NCI-H524 treated with DMSO at 0.1 percent for 48 hours (cell line): ENCODE measurements at places on chromosomes 6 and 20.

GRCh38 chr6:122789182-122790027, at the start of gene SMPDL3A:
Gene SMPDL3A, plus strand, starts transcription at chr6:122789258. Its CDS starts 89 bp downstream, at chr6:122789347.
- peak; percentile 54 for DNase-seq

DNA sequence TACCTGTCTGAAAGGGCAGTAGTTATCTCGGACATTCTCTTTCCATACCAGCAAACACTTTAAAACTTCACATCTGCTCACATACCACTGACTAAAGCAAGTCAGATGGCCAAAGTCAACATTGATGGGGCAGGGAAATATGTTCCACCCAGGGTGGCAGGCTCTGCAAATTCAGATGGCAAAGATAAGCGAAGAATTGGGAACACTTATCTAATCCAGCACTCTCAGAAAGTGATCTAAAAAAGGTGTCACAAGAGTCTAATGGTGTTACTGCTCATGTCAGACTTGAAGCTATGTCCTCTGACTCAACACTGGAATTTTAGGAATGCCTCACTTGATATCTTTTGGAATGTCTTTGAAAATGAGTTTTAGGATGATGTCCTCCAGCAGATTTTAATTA, 1086.2 kb downstream of the KIF16B start:
- DNase-seq: no peak

DNA sequence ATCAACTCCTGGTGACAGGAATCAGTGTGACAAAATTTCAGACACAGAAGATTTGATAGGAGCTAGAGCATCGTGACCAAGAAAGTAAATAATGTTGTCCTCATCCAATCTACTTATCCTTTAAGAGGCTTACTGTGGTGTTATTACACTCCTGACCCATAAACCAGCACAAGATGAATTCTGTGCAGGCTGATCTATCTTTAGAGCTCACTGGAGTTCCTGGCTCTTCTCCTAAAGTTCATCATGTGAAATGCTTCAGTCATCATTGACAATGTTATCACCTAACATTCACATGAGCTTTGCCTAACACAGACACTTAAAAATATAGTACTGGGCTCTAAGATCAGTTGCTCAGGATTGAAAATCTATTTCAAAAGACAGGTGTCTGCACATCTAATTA, 271.0 kb upstream of the HSF2 start:
- DNase-seq: no peak

DNA sequence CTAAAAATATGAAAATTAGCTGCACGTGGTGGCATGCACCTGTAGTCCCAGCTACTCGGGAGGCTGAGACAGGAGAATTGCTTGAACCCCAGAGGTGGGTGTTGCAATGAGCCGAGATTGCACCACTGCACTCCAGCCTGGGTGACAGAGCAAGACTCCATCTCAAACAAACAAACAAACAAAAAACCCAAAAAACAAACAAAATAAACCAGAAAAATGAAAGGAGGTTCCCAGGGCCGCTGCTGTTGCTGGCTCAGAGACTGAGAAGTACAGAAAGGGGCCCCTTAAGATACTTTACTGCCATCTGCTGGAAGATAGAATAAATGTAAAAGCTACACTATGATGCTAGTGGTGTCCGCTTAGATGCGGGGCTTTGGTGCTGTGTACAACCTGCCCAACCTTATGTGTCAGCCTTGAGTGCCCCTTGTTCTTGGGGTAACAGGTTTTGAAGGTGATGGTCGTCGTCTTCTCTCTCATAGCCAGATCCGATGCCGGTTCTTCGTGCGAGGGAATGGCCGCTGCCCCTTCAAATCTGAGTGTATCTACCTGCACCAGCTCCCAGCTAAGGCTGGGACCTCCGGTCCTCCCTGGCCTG, 2.8 kb upstream of the FANCE start:
- peak; percentile 23 for DNase-seq

- no peak for DNase-seq
Observed at GRCh38 chr6:149060300-149060984, 257.1 kb upstream of the TAB2 start.

DNA sequence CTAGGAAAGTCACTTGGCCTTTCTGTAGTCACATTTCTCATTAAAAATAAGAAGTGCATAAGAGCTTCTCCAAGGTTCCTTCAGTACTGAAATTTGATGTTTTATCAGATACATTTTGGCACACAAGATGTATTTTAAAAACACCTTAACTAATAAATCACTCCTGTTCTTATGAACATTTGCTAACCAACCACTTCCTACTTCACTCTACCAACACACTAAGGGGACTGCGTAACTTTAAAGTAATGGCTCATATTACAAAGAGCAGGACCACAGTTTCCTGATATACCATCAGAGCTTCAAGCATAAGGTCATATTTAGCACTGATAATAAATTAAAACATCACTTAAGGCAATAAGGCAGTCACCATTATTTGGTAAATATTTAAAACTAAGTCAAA, 104.4 kb downstream of the RALGAPA2 start:
- no peak for DNase-seq

DNA sequence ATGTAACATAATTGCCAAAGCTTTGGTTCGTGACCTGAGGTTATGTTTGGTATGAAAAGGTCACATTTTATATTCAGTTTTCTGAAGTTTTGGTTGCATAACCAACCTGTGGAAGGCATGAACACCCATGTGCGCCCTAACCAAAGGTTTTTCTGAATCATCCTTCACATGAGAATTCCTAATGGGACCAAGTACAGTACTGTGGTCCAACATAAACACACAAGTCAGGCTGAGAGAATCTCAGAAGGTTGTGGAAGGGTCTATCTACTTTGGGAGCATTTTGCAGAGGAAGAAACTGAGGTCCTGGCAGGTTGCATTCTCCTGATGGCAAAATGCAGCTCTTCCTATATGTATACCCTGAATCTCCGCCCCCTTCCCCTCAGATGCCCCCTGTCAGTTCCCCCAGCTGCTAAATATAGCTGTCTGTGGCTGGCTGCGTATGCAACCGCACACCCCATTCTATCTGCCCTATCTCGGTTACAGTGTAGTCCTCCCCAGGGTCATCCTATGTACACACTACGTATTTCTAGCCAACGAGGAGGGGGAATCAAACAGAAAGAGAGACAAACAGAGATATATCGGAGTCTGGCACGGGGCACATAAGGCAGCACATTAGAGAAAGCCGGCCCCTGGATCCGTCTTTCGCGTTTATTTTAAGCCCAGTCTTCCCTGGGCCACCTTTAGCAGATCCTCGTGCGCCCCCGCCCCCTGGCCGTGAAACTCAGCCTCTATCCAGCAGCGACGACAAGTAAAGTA, 547 bp upstream of the ESR1 start:
- no peak for DNase-seq

- no peak for DNase-seq
Observed at GRCh38 chr20:33656010-33656782, 5.9 kb upstream of the C20orf144 start.

- DNase-seq: no peak
Observed at GRCh38 chr6:12414096-12414675, 124.0 kb downstream of the EDN1 start.

GRCh38 chr6:116400328-116400727, 29.6 kb downstream of the DSE start:
- no peak for DNase-seq

GRCh38 chr6:169044381-169045230, 209.0 kb downstream of the THBS2 start:
- DNase-seq: no peak

DNA sequence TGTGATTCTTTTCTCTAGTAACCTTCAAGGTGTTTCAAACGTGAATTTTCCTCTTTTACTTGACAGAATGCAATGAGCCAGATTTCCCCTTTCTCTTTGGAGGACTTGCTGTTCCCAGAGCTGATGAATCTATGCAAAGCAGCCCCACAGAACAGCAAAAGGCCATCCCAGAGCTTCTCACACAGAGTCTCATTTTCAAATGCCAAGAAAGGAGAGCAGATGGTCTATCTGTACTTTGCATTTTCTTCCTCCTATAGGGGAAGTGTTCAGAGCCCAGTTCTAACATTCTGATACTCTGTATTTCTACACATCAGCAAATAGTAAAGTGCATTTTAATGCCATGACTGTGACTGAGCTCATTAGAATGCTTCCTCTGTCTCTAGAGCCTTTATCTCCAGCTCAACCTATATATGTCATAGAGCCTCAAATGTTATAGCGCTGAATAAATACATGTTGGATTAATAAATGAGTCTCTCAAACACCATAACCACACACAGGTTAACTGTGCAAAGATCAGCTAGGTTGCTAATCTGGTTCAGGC, 81.8 kb upstream of the EYA4 start:
- no peak for DNase-seq

DNA sequence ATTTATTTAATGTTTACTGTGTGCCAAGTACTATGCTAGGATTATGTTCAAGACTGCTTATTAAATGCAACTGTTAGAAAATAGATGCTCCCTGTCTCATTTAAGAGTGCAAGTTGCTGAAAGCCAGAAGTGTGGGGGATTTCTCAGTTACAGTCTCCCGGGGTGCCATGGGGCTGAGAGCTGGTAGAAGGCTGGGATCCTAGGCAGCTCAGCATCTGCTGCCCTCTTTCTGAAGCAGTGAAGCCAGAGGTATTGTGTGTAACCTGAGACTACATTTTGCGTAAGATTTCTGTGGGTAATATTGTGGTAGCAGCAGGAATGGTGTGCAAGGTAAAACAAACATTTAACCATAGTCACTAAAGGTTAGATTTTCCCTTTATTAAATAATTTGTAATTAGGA, 120.6 kb downstream of the AKAP7 start:
- DNase-seq: peak; percentile 4

DNA sequence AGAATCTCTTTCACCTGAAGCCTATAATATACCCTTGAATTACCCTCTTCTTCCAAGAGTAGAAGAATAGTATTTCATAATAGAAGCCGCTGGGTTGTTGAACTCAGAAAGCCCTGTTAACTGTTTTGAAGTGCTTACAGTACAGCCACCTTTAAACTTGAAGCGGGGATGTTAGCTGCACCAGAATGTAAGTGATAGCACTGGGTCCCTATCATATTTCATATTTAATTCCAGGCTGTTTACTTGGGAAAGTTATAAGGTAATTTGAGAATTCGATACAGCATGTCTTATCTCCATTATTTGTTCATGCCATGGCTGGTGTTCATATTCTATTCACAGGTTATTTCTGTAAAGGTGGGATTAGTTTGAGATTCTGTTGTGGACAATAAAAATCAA, 63.5 kb upstream of the VSTM2L start:
- DNase-seq: peak; percentile 54

GRCh38 chr6:131819572-131820124, 11.8 kb downstream of the ENPP1 start:
- no peak for DNase-seq

DNA sequence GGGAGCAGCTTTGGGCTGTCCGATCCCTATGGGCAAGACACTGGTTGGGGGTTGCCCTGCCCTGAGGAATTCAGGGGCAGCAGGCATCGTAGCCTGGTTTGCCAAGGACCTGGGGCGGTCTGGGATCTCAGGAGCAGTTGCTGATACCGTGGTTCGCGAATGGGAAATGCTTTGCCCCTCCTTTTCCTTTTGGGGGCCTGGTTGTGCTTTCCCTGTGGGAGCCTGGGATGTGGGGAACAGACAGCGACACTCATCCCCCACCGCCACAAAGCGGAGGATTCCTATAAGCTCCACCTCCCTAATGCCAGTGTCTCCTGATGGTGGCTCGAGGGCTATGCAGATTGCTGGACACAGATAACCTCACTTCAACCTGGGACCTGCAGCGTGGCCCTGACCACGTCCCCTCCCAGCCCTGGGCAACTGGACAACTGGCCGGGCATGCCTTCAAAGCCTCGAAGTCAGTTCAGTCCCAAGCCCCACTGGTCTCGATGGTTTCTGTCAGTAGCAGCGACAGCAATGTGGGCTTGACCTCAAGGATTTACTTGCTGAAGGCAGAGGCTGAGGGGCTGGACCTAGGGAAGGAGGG, 3.3 kb downstream of the CEBPB start:
- no peak for DNase-seq

- DNase-seq: no peak
Observed at GRCh38 chr6:144547409-144547808, 262.3 kb downstream of the UTRN start.

DNA sequence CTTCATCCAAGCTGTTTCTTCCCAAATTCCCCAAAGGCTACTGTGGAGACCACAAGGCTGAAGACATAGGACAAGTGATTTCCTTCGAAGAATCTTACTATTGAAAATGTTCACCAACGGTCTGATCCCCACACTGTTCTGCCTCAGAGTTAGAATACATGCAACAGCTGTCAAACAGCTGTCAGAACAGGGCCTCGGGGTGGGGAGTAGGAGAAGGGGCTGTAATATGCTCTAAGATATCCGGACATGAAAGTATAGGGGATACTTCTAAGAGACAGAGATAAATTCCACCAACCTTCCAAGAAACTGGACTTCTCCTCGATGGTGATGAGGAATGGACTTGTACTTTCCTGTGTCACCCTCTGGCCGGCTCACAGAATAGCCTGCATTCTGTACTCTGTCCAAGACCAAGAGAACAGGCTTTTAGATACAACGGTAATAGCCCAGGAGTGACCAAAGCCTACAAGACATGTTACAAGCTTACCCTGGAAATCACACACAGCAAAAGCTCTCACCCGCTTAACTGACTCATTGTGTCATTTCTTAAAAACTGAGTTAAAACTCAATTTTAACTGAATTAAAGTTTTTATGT, 69.2 kb upstream of the PTGIS start:
- no peak for DNase-seq

- no peak for DNase-seq
Observed at GRCh38 chr6:118903138-118903537, 9.2 kb downstream of the ASF1A start.

DNA sequence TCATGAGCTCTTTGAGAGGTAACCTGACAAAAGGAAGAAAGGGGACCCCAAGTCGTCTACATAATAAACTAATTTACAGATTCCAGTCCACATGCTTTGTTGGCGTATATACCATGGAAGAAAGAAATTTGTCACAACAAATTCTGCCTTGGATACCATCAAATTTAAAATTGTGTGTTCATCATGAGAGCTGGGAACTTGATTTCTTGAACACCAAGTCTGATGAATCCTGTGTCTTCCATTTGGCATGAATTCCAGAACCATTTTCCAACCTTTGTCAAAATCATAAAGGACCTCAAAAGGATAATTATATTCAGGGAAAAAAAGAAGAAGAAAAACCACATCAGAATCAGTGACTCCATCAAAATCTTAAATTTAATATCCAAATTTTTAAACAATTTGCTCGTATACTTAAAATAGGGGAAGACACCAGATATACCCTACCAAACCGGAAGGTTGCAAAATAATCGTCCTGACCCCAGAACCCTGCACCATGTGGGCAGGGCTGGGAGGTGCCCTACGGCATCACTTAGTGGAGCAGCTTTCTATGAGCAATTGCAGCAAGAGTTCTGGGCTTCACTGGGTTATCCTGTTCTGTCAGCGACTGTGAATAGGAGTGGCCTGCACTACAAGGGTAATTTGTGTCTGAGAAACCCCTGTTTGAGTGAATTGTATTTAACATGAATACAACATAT, 74.1 kb upstream of the INSM1 start:
- no peak for DNase-seq
